ENCODE measurements at places on chromosomes 5 and 9.

DNA sequence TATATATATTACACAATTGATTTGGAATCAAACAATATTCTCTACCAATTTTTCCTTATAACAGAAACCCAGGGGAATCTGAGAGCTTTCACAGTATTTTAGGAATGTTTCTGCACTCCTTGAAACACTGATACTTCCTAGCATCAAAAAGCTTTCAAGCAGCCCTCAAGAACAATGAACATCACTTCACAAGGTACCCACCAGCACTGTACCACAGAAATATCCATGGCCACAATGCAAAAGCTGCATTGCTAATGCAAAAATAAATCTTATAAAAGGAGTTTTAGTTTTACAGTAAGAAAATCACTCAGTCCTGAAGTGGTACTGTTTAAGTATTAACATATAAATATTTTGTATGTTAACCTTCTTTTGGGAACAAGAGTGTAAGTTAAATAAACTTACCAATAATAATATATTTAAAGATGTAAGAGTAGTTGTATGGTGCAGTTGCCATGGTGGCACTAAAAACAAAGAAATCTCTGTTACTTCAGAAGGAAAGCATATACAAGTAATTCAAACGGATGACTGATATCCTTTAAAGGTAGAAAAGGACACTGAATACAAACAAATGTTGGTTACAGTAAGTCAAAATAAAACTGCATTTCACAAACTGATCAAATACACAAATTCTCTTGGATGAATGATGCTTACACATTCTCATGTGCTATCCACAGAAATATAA is 8.6 kb downstream of the RAB14 start:
- DNase-seq: no peak

- peak; percentile 45 for DNase-seq
Observed at GRCh38 chr5:131994090-131994489, 17.4 kb downstream of the ACSL6 start.

DNA sequence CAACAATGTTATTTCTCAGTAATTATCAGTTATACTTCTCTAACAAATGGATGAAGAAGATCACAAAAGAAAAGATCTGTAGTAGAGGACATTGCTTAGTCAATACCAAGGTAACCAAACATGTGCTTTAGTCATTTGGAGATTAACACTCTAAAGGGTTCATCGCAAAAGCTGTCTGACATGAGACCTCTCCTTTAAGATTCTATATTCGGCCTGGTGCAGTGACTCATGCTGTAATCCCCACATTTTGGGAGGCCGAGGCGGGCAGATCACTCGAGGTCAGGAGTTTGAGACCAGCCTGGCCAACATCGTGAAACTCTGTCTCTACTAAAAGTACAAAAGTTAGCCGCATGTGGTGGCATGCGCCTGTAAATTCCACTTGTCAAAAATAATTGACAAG is 18.3 kb upstream of the CKMT2 start:
- DNase-seq: no peak

DNA sequence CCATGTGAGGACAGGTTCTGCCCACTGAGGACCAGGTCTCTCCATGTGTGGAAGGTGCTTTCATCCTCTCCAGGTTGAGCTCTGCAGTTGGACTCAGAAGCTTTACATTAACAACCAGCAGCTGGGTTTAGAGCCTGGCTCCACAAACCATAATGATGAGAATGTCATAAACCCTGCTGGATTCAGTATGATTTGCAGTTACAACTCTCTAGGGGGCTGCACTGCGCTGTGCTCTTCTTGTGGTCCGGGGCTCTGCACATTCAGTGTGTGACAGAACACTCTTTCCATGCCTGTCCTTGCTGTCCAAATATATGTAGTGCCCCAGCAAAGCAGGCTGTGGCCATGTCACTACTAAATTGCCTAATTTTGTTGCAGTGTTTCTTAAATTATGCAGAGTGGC is 334.3 kb downstream of the ICE1 start:
- DNase-seq: no peak

- peak; percentile 42 for DNase-seq
Observed at GRCh38 chr9:138075961-138076649, 198.5 kb downstream of the CACNA1B start.

GRCh38 chr9:133986061-133986460 is 6.1 kb downstream of the VAV2 start:
- DNase-seq: no peak

DNA sequence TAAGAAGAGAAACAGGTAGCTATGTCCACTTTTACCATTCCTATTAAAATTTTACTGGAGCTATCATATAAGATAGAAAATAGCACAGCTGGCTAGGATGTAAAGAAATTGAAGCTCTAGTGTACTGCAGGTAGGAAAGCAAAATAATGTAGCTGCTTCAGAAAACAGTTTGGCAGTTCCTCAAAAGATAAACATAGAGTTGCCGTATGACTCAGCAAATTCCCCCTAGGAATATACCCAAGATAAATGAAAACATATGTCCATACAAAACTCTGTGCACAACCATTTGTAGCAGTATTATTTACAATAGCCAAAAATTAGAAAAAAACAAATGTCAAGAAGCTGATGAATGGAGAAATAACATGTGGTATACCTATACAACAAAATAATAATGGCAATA is 64.6 kb upstream of the SHISAL2B start:
- no peak for DNase-seq

DNA sequence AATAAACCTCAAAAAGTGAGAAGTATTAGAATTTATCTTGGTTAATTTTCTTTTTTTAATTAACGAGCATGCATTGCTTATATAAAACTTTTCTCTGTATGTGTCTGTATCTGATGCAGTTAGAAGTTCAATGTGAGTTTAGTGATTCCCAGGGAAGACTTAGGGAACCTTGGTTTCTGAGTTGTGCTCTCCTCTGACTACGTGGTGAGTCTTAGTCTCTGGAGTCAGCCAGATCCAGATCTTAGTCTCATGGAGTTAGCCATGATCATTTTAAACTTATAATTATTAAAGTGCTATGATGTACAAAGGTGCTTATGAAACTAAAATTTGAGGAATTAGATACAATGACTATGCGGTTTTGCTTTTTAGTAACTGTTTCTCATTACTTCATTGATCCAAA is 285.3 kb upstream of the DMRT1 start:
- DNase-seq: no peak

- no peak for DNase-seq
Observed at GRCh38 chr5:151258201-151258611, 5.2 kb downstream of the GM2A start.

GRCh38 chr5:88515881-88516819 is 247.5 kb upstream of the TMEM161B start:
- DNase-seq: no peak

- no peak for DNase-seq
Observed at GRCh38 chr5:133299021-133299420, 247.2 kb downstream of the HSPA4 start.

- DNase-seq: no peak
Observed at GRCh38 chr9:34961574-34962490, 3.7 kb downstream of the PHF24 start.

- DNase-seq: no peak
Observed at GRCh38 chr5:159955056-159955624, 38.9 kb downstream of the ADRA1B start.

GRCh38 chr5:4185127-4185526 is 589.5 kb downstream of the IRX1 start:
- no peak for DNase-seq

- no peak for DNase-seq
Observed at GRCh38 chr9:7653262-7653661, 146.3 kb downstream of the DMAC1 start.

- DNase-seq: no peak
Observed at GRCh38 chr5:167764641-167765289, 526.7 kb upstream of the WWC1 start.

- no peak for DNase-seq
Observed at GRCh38 chr9:126456441-126457174, 130.0 kb downstream of the MVB12B start.

GRCh38 chr5:36881807-36882206 is 5.2 kb downstream of the NIPBL start:
- no peak for DNase-seq

DNA sequence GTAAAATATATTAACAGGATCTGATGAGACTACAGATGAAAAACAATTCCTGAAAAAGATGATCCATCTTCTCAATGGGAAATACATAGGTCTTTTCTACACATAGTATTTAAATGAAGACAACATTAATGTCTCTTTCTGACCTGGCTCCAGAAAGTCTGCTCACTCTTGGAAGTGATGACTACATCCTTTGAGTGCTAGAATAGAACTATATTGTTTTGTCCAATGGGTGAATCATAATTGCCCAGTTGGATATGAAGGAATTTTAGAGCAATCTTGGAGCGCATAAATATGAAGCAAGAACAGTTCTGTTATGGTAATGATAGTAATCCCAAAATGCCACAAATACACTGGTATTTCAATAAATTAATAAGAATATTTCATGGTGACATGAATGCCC is 322.1 kb downstream of the DEPDC1B start:
- no peak for DNase-seq

DNA sequence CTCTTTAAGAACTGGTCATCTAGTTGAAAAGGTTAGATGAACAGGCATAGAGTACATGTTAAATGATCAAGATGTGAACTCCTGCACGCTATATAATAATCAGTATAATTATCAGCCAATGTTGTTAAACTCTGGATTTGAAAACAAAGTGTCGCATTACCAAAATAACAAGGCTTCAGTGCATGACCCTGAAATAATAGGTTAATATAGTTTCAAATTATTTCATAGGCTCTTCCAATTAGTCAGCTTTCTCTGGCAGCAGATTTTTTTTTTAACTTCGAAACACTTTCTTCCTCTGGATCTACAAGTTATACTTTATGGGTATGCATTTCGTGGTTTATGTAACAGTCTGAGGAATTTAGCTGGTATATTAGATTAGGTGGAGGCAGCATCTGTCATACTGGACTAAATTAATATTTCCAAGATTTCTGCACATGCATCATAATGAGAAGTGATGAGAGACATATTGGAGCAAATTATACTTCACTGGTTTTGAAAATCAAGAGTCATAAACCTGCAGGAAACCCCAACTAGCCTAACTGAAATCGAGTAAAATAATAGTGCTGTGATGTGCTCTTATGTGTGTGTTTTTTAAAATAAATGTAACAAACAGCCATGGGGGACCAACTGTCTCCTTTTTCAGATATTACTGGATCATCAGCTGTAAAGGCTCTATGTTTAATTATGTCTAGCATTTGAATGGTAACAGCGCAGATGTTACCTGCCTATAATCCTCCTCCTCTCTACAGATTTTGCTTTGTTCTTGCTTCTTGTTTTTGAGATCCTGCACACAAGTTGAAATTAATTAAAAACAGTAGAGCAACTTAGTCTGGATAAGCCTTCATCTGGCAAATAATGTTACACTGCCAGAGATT is 85.9 kb upstream of the CKMT2 start:
- DNase-seq: no peak

DNA sequence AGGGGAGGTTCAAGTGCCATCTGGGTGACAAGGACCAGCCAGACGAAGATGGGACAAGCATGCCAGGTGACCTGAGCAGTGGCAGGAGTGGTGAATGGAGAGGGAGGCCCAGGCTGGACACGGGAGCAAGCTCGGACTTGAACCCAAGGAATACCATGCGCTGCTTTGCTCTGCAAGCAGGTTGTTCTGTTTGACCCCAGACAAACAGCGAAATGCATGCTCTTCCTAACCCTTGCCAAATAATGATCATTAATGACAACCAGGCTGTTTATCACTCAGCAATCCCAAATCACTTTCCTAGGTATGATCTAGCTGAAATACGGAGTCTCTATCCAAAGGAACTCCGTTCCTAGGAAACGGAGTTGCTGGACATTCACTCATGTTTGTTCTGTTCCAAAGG is 77.4 kb downstream of the PTPDC1 start:
- no peak for DNase-seq

GRCh38 chr5:38078161-38078560 is 180.2 kb upstream of the EGFLAM start:
- DNase-seq: no peak

- DNase-seq: no peak
Observed at GRCh38 chr9:2469681-2470221, 151.8 kb upstream of the VLDLR start.

- no peak for DNase-seq
Observed at GRCh38 chr5:168014433-168015123, 276.9 kb upstream of the WWC1 start.

DNA sequence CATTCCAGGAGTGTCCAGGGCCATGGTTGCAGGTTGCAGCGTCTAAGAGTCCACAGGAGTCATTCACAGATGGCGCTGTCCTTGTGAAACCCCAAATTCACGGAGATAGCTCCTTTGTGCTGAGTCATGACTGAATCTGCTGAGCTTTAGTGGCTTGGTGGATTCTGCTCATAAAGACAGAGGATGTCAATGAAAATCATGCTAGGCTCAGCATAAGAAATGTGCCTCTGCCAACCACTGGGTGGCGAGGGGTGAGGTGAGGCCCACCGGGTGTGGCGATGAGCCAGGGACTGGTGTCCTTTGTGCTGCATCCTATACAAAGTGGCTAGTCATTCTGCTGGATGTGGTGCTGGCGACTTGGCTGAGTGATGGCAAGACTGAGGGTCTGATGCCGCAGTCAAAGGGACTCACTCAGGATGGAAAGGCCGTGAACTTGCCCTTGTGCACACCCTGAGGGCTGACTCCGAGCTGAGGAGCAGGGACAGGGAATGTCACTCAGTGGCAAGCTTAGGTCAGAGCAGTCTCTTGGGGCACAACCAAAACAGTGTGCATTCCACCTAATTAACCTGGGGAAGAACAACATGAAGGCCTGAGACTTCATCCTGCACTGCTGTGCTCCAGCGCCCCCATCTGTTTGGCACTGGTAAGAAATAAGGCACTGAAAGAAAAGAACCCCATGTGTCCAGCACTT is 71.5 kb downstream of the DAP start:
- DNase-seq: peak; percentile 63

DNA sequence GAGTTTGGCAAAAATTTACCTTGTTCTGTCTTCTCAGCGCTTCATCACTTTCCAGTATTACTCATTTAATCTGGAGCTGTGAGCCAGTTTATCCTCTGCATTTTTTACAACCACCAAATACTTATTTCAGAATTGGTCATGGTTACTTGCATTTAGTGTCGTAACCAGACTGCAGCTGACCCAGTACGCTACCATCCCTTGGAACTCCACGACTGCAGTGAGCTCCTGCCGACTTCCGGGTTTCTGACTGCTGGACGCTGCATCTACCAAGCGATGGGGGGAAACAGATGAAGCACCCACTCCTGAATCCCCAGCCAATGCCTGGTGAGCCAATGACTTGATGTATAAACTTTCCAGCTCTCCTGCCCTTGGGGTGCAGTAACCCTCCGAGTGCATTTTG is 174.4 kb upstream of the PRLR start:
- no peak for DNase-seq

GRCh38 chr5:95817430-95817829 is 5.1 kb downstream of the GLRX start:
- DNase-seq: no peak

- DNase-seq: no peak
Observed at GRCh38 chr5:1564182-1564748, 40.5 kb upstream of the LPCAT1 start.

- DNase-seq: no peak
Observed at GRCh38 chr5:132110930-132111329, 37.3 kb downstream of the CSF2 start.

- DNase-seq: no peak
Observed at GRCh38 chr5:145449794-145450193, 385.3 kb downstream of the PRELID2 start.

GRCh38 chr5:151093476-151093889 is 12.6 kb upstream of the TNIP1 start:
- no peak for DNase-seq

All from RWPE2 (cell line).